ENCODE measurements at places on chromosomes 3 and 15. TPM values are rescaled to one million over a fixed set of nuclear protein-coding genes. Genes with fewer than 3 reads are reported as not detected.

The SLC28A1 gene
- not detected for total RNA-seq

The TM4SF1 gene
- total RNA-seq = 0.26 TPM

The NLGN1 gene
- not detected for total RNA-seq

The TLR9 gene
- 0.17 TPM for total RNA-seq

The ZCWPW2 gene
- total RNA-seq = not detected

The C3orf80 gene
- total RNA-seq = 0.07 TPM

The CCDC54 gene
- total RNA-seq = not detected

DNA sequence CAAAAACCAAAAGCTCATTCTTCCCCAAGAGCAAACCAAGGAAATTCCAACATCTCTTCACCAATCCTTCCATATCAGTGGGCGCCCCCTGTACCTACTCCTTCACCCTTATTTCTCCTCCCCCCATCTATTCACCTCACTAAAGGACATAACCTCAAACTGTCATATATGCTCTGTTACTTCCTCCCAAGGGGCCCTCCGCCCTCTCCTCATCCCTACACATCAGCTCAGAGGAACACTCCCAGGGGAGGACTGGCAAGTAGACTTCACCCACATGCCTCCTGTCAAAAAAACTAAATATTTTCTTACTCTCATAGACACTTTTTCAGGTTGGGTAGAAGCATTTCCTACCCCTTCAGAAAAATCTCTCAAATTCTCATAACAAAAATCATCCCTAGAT lies 2.4 kb upstream of the AADAC start:
- H3K27me3 ChIP-seq = peaks cover 8% of the 10 kb centered on the region
- H3K4me3 ChIP-seq = no peak overlapping the region
- DNase-seq = no peak
- no peaks in the 10 kb centered on the region for H3K4me1 ChIP-seq
- H3K27ac ChIP-seq = no peak overlapping the region

DNA sequence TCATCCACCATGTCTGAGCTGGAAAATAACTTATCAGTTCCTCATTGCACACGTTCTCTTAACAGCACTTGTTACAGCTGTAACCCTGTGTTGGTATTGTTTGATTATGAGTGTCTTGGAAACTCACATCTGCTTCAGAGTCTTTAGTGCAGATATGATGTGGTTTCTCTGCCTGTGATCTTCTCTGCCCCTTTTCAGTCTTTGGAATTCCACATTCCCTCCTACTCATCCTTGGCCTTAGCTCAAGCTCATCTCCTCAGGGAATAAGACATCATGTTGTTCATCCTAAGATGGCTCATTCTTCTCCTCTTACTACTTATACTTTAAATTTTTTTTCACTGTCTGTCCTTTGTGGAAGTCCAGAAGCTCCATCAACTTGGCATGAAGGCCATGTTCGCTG lies 77.7 kb downstream of the SYNPR start:
- no peak overlapping the region for H3K27ac ChIP-seq
- no peak overlapping the region for H3K4me3 ChIP-seq
- no peak for DNase-seq
- no peaks in the 10 kb centered on the region for H3K36me3 ChIP-seq
- H3K27me3 ChIP-seq = peaks cover 4% of the 10 kb centered on the region

DNA sequence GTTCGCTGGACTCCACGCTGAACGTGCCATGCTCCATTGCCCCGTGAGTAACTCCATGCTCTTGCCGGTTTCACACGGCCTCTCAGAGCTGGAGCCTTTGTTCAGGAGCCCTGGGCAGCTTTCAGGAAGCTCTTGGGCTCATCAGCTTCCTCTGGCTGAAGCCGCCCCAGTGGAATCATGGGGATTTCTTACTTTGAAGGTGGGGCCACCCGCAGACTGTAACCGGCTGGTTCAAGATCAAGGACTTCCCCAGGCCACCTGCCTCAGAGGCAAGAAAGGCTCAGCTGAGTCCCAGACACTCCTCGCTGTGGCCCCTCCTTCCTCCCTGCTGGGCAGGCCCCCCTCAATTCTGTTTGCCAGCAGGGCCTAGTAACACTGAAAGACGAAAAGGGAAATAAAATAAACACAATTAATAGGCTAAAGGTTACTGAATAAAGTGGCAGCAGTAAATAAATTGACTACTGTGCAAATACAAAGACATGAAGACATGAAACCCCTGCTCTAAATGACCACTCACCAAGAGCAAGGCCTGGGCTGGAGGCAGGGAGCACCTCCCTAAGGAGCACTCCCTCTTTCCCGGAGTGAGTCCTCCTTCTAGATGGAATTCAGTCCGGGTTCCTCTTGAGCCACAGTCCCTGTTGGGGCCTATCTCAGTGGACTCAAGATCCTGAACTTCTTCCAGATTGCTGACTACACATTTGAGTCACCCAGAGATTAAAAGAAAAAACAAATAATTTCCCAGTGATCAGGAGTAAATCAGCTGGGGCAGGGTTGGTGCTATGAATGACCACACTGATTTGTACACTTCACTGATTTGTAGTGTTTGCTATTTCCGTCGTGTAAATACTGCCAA lies 51.0 kb downstream of the ZDHHC19 start:
- H3K36me3 ChIP-seq = no peaks in the 10 kb centered on the region
- H3K27me3 ChIP-seq = no peaks in the 10 kb centered on the region
- DNase-seq = peak; percentile 86
- peaks cover 34% of the 10 kb centered on the region for H3K4me1 ChIP-seq

DNA sequence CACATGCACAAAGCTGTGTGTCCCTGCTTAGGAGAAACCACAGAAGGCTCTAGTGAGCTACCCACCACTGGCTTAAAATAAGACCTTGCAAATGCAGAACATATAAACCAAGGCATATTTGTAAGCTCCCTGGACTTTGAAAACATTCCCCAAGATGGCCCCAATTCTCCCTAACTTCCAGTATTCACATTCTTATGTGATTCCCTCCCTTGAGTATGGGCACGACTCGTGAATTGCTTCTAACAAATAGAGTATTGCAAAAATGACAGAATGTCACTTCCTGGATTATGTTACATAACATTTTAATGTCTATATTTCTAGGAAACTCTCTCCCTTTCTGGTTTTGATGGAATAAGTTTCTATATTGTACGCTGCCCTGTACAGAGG lies 131.8 kb upstream of the MCTP2 start:
- DNase-seq = no peak
- no peaks in the 10 kb centered on the region for H3K36me3 ChIP-seq
- H3K4me1 ChIP-seq = no peaks in the 10 kb centered on the region
- peaks cover 7% of the 10 kb centered on the region for H3K27me3 ChIP-seq
- no peak overlapping the region for H3K27ac ChIP-seq
- H3K4me3 ChIP-seq = no peak overlapping the region

- no peak for DNase-seq
- no peak overlapping the region for H3K4me3 ChIP-seq
- H3K27me3 ChIP-seq = no peaks in the 10 kb centered on the region
- H3K4me1 ChIP-seq = no peaks in the 10 kb centered on the region
- H3K36me3 ChIP-seq = no peaks in the 10 kb centered on the region
- no peak overlapping the region for H3K27ac ChIP-seq
Measured at GRCh38 chr3:36302158-36302509, 78.2 kb upstream of the STAC start.

DNA sequence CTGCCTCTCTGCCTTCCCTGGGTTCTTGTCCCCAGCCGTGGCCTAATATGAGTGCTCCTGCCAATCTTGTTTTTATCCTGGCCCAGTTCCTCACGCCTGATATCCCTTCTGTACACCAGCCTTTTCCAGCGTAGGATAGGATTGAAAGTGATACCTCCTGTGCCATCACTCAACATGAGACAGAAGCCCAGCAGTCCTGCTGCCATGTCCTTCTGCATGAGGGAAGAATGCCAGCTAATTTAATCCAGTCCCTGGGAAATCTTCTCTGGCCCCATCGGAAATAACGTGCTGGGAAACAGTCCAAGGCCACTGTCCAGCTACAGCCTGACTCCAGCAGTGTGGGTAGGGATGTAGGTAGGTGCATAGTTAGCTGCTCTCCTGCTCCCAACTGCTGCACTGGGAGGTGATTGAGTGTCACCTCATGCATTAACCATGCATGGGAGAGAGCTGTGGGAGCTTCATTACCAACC lies 92.0 kb upstream of the TPM1 start:
- H3K27me3 ChIP-seq = peaks cover 39% of the 10 kb centered on the region
- H3K36me3 ChIP-seq = no peaks in the 10 kb centered on the region
- no peak for DNase-seq
- no peaks in the 10 kb centered on the region for H3K4me1 ChIP-seq
- H3K4me3 ChIP-seq = no peak overlapping the region

GRCh38 chr15:98802187-98802586 lies 153.8 kb downstream of the IGF1R start:
- H3K27me3 ChIP-seq = no peaks in the 10 kb centered on the region
- DNase-seq = no peak
- H3K27ac ChIP-seq = no peak overlapping the region
- H3K4me3 ChIP-seq = no peak overlapping the region
- peaks cover 7% of the 10 kb centered on the region for H3K4me1 ChIP-seq

GRCh38 chr15:54599386-54599785 lies 597.4 kb downstream of the RSL24D1 start:
- H3K27ac ChIP-seq = no peak overlapping the region
- no peaks in the 10 kb centered on the region for H3K36me3 ChIP-seq
- H3K4me3 ChIP-seq = no peak overlapping the region
- no peak for DNase-seq
- no peaks in the 10 kb centered on the region for H3K4me1 ChIP-seq

- H3K4me3 ChIP-seq = no peak overlapping the region
- no peaks in the 10 kb centered on the region for H3K27me3 ChIP-seq
- no peaks in the 10 kb centered on the region for H3K4me1 ChIP-seq
- no peak for DNase-seq
Measured at GRCh38 chr3:77931255-77932009, 891.5 kb downstream of the ROBO2 start.
